Left lobe of liver (tissue), 2 donors: ENCODE measurements at places on chromosomes 1 and 21.

- DNase-seq, result no peak
Observed at GRCh38 chr1:211375949-211376348, 49.3 kb downstream of the TRAF5 start.

DNA sequence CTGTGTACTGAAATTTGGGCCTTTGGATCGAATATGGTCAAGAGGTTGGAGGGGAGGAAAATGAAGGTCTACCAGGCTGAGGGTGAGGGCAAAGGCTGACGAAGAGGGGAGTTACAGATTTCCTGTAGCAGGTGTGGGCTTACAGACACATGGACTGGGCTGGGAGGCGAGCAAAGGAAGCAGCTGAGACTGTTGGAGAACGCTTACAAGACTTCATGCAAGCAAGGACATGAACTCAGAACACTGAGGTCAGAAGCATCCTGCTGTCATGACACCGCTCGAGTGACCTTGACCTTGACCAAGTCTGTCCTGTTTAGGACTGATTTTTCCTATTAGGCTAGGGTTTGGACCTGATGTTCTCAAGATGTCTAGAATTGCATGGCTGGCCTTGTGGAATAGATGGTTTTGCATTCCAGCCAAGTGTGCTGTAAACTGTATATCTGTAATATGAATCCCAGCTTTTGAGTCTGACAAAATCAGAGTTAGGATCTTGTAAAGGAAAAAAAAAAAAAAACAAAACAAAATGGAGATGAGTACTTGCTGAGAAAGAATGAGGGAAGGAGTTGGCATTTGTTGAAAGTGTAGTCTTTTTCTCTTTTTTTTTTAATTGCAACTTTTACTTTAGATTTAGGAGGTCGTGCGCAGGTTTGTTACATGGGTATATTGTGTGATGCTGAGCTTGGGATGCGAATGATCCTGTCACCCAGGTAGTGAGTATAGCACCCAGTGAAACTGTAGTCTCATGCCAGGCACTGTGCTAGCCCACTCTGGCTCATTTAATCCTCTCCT is 5.8 kb downstream of the ELF3 start:
- DNase-seq, result no peak

GRCh38 chr21:40049031-40049930 is 182.0 kb downstream of the PCP4 start:
- DNase-seq, result no peak

- no peak for DNase-seq
Observed at GRCh38 chr1:200130552-200130951, 103.0 kb downstream of the NR5A2 start.

DNA sequence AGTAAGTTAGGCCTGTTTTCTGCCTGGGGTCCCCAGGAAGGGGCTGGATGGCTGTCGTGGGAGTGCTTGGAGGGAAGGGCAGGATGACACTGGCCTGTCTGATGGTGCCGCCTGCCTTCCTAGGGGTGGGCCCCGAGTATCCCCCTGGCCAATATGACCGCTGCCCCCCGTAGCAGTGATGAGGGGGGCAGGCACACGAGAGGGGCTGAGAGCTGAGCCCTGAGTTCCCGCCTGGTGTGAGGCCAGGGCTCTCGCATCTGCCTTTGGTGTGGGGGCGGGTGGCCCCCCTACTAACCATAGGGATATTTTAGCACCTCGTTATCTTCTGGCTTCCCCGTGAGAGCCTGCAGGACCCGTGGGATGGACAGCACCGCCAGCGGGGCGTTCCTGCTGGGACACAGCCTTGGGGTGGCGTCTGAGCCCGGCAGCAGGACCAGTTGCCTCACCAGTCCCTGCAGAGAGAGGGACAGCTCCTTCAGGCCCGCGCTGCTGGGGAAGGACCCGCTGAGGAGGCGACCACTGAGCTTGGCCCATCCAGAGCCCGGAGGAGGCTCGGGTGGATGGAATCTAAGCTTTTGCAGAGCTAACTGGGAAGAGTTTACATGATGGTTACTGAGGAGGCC is 10.4 kb downstream of the KRTAP10-1 start:
- no peak for DNase-seq
